ENCODE measurements at places on chromosomes 2 and 18. TPM values are rescaled to one million over a fixed set of nuclear protein-coding genes. Genes with fewer than 3 reads are reported as not detected.
A peak's percentile ranks its signal among the peaks of the same experiment; 100 is the strongest.

DNA sequence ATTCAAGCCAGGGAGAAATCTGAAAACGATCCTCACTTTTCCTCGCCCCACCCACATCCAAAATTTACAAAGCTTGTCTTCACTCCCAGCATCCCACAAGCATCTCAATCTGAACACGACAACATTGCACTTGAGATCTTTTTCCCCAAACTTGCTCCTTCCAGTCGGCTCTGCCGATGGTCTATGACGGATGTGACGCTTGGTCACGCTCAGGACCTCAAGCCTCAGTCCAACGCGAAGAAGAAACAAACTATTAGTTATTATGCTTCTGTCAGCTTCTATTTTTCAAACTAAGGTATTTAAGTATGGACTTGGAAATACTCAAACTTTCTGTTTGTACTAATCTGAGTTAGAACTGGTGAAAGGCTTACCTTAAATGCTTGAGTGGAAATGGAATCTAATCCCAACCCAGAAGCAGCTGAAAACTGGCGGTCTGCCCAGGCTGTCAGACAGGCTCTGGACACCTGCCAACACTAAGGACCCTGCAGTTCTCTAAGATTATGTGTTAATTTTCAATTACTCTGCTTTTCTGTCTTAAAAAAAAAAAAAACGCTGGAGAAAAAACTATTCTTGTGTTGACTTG is 132.1 kb upstream of the DNMT3A start:
- H3K36me3 ChIP-seq: peaks cover 22% of the 10 kb centered on the region
- no peaks in the 10 kb centered on the region for H3K4me1 ChIP-seq
- no peak overlapping the region for H3K27ac ChIP-seq
- DNase-seq: no peak

DNA sequence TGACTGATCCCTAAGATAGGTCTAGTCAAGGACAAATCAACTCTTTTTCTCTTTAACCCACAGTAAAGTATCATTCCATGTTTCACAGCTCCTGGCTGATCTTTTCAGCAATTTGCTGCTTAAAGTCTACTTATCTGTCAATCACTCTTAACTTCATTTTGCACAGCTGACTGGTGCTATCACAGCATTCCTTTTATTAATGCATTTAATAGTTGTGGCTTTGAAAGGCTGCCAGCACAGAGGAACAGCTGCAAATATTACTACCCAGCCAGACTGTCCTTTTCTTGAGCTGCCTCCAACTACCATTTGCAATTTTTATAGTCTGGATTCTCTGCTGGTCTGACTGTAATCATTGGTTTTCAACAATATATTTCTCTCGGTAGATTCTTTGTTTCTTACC is 303.5 kb downstream of the STK39 start:
- H3K4me3 ChIP-seq: no peak overlapping the region
- no peaks in the 10 kb centered on the region for H3K4me1 ChIP-seq
- H3K36me3 ChIP-seq: no peaks in the 10 kb centered on the region

GRCh38 chr2:32905270-32905669 is 41.5 kb upstream of the LTBP1 start:
- no peak for DNase-seq
- no peaks in the 10 kb centered on the region for H3K36me3 ChIP-seq
- no peaks in the 10 kb centered on the region for H3K4me1 ChIP-seq
- no peak overlapping the region for H3K27ac ChIP-seq

DNA sequence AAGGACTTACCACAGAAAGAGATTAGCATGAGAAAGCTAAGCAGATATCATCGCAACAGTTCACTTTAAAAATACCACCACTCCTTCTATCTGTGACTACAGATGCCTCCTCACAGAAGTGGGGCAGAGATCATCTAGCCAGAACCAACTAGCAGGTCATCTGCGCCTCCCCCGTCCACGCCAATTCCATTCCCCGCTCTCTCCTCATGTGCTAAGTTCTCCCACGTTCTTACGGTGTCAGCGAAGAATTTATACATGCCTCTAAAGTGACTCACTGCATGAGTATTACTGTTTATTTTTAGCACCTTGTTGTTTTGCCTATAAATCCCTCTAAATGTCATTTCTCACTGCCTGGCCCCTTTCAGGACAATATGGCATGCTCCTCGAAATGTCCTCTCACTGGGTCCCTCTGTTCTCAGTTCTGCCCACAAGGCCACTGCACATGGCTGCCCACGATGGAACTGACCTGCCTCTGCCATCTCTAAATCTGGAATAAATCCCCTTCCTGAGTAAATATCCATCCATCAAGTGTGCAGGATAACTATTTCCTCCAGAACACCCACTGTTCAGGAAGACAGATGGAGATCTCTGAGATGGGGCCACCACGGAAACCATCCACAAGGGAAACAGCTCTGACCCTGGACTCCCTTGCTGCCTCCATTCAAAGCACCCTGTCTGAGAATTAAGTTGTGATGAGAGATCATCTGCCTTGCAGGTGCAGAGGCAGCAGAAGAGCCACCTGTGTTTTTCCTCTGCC is 137.7 kb downstream of the IRS1 start:
- H3K4me3 ChIP-seq: no peak overlapping the region
- peaks cover 11% of the 10 kb centered on the region for H3K27me3 ChIP-seq
- no peak overlapping the region for H3K27ac ChIP-seq
- H3K4me1 ChIP-seq: peaks cover 4% of the 10 kb centered on the region
- no peak for DNase-seq
- no peaks in the 10 kb centered on the region for H3K36me3 ChIP-seq

DNA sequence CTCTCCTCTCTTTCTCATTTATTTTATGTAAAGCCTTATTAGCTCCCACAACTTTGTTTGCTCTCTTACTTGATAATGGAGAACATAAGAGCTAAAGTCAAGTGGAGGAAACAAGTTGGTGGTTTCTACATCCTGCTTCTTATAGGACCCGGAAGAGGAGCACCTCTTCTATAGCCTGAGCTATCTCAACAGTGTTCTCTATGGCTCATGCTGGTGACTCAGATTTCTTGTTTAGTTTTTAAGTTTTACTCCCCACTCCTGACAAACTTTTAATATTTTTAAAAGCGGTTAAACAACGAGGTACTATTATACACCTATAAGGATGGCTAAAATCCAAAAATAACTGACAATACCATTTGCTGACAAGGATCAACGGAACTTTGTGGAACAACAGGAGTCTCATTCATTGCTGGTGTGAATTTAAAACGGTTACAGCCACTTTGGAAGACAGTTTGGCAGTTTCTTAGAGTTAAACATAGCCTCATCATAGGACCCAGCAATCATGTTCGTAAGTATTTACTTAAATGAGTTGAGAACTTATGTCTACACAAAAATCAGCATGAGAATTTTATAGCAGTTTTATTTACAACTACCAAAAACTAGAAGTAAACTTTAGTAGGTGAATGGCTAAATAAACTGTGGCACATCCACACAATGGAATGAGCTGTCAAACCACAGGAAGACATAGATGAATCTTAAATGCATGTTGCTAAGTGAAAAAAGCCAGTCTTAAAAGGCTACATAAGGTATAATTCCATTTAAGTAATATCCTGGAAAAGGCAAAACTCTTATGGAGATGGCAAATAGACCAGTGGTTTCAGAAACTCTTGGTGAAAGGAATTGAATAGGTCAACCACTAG is 12.7 kb upstream of the CDC42EP3 start:
- peaks cover 46% of the 10 kb centered on the region for H3K4me1 ChIP-seq
- H3K27me3 ChIP-seq: no peaks in the 10 kb centered on the region
- peak overlapping the region; percentile 15 for H3K4me3 ChIP-seq
- H3K36me3 ChIP-seq: peaks cover 25% of the 10 kb centered on the region
- no peak for DNase-seq

DNA sequence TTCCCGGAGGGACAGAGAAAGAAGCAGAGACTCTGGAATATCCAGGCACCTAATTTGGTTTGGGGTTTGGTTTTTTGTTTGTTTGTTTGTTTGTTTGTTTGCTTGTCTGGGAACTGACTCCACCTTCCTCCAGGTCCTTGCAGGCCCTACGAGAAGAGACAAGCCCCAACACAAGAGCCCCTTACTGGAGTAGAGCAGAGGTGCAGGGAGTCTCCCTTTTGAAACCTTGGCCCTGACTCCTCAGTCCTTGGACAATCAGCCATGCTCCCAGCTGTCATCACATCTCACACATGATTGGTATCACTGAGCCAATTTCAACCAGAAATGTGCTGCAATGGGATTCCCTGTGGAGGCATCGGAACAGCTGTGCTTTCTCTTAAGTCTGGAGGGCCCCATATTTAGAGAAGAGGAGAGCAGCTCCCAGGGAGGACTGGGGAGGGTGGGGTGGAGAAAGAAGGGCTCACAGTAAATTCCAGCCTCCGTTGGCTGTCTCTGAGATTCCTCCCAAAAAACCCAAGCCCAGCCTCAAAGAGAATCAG is 279.9 kb upstream of the NCKAP5 start:
- no peak overlapping the region for H3K4me3 ChIP-seq
- no peaks in the 10 kb centered on the region for H3K36me3 ChIP-seq
- no peak for DNase-seq
- no peaks in the 10 kb centered on the region for H3K4me1 ChIP-seq

GRCh38 chr18:23114911-23115310 is 20.4 kb upstream of the CABLES1 start:
- no peak overlapping the region for H3K27ac ChIP-seq
- peaks cover 15% of the 10 kb centered on the region for H3K27me3 ChIP-seq
- H3K4me1 ChIP-seq: no peaks in the 10 kb centered on the region
- no peak for DNase-seq
- no peak overlapping the region for H3K4me3 ChIP-seq
- H3K36me3 ChIP-seq: no peaks in the 10 kb centered on the region

Gene KIAA2012
- total RNA-seq: not detected
